ENCODE measurements at places on chromosomes 6 and 20.

- no peak for DNase-seq
Measured at GRCh38 chr6:25326960-25327359, 47.8 kb downstream of the CARMIL1 start.

GRCh38 chr6:135231469-135231844 is 50.3 kb downstream of the MYB start:
- DNase-seq: no peak

GRCh38 chr6:109867009-109867969 is 110.8 kb upstream of the GPR6 start:
- DNase-seq: no peak

DNA sequence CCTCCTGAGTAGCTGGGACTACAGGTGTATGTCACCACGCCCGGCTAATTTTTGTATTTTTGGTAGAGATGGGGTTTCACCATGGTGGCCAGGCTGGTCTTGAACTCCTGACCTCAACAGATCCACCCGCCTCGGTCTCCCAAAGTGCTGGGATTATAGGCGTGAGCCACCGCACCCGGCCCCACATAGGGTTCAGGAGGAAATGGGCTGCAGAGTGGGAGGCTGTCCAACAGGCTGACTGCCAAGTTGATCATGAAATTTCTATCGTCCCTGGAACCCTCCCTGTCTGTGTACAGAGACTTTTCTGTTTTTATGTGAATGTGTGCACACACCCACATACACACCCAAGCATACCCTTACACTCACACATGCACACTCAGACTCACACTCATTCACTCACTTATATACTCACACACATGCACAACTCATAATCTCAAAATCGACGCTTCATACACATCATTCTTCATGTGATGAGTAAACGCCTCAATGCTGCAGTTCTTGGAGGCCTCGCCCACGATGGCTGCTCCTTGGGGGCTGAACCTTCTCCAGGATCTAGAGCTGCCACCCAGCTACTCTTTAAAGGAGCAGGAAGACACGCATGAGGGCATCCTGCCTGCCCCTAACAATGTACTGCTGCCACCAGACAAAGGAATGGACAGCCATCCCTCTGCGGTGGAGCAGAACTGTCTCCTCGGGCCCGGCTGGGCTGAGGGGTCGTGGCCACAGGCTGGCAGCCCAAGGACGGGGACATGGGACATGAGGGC is 35.6 kb downstream of the SUN5 start:
- no peak for DNase-seq

GRCh38 chr6:113813142-113813541 is 44.0 kb upstream of the MARCKS start:
- DNase-seq: no peak
